ENCODE measurements at places on chromosomes 5 and 9.

- DNase-seq: peak; percentile 46
Observed at GRCh38 chr9:33921967-33922895, 105.3 kb downstream of the UBE2R2 start.

GRCh38 chr5:68053202-68053601 lies 162.4 kb upstream of the PIK3R1 start:
- no peak for DNase-seq

DNA sequence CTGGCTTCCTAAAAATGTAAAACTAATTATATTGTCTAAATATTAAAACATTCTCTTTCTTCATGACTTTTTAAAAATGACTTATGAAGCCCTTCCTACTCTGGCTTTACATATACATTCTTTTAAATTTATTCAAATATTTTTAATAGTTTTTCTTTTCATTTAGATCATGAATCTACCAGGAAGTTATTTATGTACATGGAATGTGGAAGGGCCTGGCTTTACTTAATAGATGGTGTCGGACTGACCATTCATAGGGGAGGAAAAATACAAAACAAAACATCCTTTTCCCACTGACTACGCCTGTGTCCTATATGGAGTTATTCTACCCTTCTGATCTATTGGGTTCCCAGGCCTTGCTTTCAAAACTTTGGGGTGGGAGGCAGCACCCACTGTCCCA lies 129.8 kb downstream of the MACROH2A1 start:
- no peak for DNase-seq

GRCh38 chr5:21774801-21775200 lies 1078.3 kb downstream of the CDH12 start:
- DNase-seq: no peak

DNA sequence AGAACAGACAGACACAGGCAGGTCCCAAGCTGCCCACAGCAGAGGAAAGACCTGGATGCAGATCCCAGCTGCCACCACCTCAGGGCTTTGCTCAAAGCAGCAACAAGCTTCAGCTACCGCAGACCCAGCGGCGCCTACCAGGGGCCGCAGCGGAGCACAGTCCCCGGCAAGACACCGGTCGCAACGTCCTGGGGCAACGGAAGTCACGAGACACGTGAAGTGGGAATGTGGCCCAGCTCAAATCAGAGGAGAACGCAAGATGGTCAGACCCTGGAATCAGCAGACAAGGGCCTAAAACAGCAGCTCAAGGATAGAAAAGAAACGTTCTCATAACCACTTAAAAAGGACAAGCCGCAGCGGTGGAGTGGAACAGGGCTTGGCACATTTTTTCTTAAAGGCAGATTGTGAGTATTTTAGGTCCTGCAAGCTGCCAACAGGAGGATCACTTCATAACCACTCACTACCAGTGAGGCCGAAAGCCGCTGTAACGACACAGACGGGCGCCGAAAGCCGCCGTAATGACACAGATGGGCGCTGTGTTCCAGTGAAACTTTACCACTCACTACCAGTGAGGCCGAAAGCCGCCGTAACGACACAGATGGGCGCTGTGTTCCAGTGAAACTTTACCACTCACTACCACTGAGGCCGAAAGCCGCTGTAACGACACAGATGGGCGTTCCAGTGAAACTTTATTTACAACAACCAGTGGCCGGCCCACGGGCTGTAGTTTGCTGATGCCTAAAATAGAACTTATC lies 21.7 kb downstream of the SLC9A3 start:
- no peak for DNase-seq

DNA sequence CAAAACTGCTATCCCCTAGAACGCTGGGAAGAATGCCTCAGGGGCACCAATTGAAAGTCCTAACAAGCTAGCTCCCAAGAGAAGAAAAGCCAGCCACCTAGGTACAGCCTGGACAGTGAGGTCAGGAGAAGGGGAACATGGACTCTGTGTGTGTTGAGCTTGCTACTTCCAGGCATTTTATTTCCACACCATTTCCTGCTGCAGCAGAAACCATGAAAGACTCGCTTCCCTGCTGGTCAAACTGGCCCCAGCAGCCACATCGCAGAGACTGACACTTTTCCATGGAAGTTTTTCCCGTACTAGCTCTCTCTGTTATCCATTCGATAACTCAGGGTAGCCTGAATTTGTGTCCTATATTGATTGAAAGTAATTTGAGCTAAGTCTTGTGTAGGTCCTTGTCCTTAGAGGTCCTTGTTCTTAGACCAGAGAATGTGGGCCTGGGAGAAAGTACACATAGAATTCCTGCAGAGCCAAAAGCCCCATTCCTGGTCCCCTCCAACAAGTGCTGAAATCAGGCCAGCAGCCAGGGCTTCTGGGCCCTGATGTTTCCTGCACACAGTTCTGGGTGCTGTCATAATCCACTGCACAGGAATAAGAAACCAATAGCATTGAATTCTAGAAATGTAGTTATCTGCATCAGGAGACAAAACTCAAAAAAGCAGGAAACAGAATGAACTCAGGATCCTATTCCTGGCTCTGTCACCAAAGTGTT lies 96.6 kb downstream of the BRINP1 start:
- no peak for DNase-seq

- DNase-seq: no peak
Observed at GRCh38 chr5:74529101-74529500, 111.4 kb downstream of the ENC1 start.

GRCh38 chr9:15909297-15909696 lies 356.5 kb downstream of the CCDC171 start:
- DNase-seq: no peak

DNA sequence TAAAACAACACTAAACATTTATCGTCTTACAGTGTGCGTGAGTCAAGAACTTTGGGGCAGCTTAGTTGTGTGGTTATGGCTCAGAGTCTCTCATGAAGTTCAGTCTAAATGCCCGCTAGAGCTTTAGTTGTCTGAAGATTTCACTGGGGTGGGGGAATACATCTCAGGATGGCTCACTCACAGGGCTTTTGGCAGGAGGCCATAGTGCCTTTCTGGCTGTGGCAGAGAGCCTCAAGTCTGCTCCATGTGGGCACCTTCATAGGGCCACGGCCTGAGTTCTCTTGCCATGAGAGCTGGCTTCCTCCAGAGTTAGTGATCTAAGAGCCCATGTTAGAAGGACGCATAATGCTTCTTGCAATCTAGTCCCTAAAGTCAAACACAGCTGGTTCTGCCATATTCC lies 258.8 kb upstream of the NUDT12 start:
- no peak for DNase-seq

DNA sequence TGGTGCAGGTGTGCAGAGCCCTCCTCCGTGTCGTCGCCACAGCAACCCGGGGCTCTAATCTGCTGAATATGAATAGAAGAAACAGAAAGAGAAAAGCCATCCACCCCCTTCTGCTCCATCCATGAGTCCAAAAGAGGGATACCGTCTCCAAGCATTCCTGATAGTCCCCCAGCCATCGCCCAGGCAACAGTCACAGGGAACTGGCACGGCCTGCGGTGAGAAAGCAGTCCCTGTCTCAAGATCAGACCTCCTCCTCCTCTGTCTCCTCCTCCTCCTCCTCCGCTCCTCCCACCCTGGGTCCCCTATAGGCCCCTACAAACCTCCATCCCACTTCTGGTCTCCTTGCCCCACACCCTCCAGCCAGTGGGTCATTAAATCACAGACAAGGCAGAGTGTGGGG lies 308.1 kb upstream of the MPDZ start:
- no peak for DNase-seq

DNA sequence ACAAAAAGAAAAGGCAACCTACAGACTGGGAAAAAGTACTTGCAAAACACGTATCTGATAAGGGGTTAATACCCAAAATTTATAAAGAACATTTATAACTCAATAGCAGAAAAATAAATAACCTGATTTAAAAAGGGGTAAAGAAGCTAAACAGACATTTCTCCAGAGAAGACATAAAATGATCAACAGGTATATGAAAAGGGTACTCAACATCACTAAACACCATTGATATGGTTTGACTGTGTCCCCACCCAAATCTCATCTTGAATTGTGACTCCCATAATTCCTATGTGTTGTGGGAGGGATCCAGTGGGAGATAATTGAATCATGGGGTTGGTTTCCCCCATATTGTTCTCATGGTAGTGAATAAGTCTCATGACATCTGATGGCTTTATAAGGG lies 27.1 kb upstream of the LIFR start:
- DNase-seq: no peak

DNA sequence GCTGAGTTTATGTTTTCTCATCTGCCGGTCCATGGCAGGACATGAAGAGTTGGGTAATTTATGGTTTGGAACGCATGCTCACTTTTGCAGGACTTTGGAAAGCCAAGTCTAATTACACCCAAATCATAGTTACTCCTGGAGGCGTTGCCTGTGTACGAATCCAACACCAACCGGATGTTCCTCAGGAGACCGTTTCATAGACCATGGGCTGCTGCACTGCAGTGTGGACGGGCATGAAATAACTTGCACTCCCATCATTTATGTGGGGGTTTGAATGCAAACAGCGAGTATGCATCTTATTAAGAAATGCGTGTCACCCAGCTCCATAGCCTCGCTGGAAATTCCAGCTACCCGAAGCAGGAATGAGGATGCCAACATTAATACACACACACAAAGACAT lies 96.1 kb upstream of the IRX2 start:
- DNase-seq: no peak

- DNase-seq: no peak
Observed at GRCh38 chr9:977838-978830, 1.7 kb downstream of the DMRT3 start.

DNA sequence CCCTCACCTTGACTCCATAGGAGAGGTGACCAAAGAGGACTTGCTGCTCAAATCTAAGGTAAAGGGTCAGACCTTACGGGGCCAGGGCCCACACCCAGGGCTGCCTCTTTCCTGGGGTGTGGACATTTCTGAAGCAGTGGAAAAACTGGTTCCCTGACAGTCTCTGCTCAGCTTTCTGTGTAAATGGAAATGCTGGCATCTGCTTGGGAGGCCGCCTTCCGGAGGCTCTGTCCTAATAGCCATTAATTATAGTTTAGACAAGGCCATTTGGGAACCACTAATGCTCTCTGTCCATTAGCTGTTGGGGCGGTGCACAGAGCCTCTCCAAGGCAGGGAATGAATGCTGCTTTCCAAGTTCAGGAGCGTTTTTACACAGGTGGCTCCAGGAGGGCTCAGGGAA lies 17.3 kb downstream of the USP20 start:
- no peak for DNase-seq

DNA sequence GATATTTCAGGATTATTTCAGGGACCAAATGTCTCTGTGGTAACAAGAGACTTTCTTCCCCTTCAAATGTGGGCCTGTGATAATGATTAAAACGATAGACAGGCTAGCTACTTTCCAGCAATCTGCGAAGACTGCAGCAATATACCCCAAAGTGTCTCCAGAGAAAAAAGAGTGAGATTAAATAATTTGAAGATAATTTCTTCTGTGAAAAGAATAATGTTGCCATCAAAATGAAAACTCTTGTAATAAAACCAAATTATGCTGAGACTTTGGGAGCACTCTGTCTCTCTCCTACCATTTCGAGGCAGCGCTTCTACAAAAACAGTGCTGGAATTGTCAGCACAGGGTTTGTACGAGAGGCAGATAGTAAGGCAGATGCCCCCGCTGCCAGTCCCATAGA lies 104.2 kb upstream of the SPOCK1 start:
- no peak for DNase-seq

GRCh38 chr5:174723979-174724483 lies 351 bp upstream of the MSX2 start:
- no peak for DNase-seq

DNA sequence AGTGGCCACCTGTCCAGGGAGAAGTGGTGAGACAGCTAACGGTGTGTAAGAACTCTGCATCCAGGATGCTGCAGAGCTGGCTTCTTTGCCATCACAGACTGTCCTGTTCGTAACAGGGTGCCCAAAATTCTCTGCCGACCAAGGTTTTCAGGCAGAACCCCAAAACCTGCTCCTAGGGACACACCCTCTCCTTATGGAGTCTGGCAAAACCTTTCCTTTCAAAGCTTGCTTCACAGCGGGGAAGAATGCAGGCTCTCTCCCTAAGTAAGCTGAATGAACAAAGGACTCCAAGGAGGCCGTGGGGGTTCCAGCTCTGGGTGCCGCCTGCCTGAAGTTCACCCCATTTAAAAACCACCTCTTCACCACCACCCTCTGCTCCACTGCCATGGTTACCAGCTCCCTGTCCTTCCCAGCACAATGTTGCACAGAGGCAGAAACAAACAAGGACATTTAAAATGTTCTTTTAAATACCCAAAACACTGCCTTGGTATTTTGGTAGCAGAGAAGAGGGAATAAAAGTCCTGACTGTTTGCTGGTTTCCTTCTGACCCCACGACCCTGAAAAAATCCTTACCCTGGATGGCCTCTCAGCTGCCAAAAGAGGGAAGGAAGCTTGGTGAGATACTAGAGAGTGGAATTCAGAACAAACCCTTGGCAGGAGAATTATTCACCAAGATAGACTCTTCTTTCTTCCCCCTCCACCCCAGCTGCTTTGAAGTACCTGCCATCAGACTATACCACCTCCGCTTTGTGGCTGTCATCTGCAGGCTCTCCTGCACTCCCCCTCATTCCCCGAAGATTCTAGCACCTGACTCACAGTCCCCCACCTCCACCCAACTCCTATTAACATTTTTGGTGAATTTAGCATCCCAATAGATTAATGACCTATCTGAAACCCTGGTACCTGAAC lies 7.1 kb upstream of the KLF9 start:
- DNase-seq: peak; percentile 24

DNA sequence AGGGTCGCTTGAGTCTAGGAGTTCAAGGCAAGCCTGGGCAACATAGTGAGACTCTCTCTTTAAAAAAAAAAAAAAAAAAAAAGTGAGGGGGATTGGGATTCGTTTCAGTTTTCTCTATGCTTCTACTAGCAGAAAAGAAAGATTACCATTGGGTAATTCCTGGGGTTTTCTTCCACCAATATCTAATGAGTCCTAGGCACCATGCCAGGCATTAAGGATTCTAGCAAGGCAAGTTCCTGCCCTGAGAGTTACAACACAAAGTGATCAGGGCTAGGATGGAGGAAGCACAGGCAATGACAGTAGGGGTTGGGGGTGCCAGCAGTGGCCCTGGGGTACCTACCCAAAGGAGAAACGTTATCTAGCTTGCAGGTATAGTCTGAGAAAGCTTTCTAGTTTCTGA lies 90.8 kb downstream of the PCDH1 start:
- DNase-seq: no peak

- no peak for DNase-seq
Observed at GRCh38 chr9:114370251-114370967, 17.4 kb downstream of the AKNA start.

DNA sequence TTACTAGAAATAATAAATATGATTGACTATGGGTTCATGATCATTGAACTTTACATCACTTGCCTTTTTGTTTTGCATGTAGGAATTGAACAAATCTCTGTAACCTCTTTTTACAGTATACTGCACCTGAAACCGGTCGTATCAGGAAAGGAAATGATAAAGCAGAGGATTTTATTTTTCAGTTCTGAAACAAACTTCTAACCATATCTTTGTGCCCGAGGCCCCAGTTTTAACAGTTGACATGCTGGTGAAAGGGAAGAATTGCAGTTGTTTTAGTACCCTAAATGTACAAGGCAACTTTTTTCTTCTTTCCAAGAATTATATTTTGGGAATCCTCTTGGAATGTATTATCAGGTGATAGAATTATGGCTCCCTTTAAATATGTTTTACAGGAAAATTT lies 27.8 kb downstream of the TMEM38B start:
- no peak for DNase-seq

- DNase-seq: no peak
Observed at GRCh38 chr9:130072515-130073235, 19.0 kb downstream of the GPR107 start.

All from GM20000 (cell line).